ENCODE measurements at places on chromosomes 2 and 18.

DNA sequence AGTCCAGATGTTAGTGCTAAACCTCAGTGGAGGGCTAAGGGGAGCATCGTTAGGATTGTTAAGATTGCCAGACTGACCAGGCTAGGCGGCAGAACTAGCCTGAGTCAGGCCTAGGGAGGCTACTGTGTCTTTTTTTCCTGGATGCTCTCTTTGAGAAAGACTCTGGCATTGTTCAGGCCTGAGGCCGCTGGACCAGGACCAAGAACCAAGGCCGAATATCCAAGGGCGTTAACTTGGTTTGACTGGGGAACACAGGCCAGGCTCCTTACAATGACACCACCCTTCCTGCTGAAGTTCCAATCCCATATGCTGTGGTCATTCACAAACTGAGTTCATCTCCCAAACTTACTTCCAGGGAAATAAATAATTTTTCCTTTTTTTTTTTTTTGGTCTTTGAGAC, 10.6 kb downstream of the HTRA2 start:
- no peak for DNase-seq

DNA sequence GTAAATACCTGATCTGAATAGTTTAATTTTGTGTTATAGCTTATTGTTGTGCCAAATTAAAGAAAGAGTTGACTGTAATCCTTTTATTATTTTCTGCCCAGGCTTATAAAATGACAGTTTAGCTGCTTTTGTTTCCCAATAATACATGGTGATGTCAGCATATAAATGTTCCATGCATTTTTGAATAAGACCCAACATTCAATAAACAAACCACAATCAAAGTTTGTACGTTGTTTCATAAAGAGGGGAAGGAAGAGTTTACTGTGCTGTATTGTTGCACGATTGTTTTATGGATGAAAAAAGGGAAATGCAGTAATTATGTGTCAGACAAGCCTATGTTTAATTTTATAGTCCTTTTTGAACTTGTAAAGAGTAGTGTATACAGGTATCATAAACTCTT, 177.2 kb upstream of the SCN7A start:
- DNase-seq: no peak

DNA sequence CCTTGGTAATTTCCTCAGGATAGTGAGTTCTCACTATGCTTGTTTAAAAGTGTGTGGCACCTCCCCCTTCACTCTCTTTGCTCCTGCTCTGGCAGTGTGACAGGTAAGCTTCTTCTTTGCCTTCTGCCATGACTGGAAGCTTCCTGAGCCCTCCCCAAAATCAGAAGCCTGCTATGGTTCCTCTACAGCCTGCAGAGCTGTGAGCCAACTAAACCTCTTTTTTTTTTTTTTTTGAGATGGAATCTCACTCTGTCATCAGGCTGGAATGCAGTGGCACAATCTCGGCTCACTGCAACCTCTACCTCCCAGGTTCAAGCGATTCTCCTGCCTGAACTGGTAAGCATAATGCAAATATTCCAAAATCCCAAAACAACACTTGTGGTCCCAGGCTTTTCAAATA, 80.0 kb downstream of the SOWAHC start:
- DNase-seq: no peak

- no peak for DNase-seq
These were observed 292.0 kb downstream of the ASXL3 start for GRCh38 chr18:33870059-33870458.

GRCh38 chr2:48905696-48906095, 150.2 kb upstream of the LHCGR start:
- DNase-seq: no peak

DNA sequence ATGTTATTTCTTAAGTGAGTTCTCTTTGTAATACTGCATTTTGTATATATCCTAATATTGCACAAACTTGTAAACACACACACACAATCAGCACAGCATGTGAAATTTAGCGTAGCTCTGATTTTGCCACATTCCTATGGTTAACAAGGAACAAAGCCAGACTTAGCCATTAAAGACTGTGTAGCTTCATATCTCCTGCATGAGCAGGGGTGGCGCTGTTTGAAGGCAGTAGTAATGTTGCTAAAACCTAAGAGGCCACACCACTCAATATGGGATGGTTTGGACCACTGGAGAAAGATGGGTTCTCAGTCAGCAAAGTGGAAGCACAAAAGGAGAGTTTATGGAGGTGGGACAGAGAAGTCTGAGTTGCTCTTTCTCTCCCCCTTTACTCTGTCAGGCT, 61.1 kb upstream of the RND3 start:
- no peak for DNase-seq

- peak; percentile 32 for DNase-seq
These were observed 251.3 kb downstream of the ANAPC1 start for GRCh38 chr2:111632661-111633060.

DNA sequence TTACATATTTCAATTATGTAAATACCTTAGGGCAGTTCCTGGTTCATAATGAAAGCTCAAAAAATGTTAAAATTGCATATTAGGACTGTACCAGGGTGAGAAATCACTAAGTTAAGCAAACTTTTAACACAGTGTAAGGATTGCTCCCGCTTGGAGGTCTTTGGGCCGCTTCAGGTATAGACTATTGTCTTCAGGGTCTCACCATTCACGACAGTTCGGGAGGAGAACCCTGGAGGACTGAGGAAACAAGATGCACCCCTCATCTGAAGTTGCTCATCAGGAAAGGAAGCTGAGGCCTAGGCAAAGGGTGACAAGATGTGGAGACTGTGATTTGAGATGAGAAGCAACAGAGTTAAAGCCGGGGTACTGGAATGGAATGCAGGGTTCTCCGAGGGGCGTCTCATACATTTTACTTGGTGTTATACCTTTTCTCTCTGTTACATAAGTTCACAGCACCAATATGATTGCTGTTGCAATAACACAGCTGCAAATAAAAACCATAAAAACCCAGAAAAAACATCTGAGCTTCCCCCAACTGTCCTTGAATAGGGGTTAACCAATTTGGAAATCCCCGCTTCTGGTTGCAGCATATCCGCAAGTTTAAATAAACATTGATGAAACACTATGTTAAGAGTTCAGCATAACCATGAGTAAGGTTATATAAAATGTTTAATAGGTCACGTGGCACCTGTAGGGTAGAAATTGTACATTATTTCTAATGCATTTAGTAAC, 40.1 kb downstream of the FBXO48 start:
- peak; percentile 79 for DNase-seq

DNA sequence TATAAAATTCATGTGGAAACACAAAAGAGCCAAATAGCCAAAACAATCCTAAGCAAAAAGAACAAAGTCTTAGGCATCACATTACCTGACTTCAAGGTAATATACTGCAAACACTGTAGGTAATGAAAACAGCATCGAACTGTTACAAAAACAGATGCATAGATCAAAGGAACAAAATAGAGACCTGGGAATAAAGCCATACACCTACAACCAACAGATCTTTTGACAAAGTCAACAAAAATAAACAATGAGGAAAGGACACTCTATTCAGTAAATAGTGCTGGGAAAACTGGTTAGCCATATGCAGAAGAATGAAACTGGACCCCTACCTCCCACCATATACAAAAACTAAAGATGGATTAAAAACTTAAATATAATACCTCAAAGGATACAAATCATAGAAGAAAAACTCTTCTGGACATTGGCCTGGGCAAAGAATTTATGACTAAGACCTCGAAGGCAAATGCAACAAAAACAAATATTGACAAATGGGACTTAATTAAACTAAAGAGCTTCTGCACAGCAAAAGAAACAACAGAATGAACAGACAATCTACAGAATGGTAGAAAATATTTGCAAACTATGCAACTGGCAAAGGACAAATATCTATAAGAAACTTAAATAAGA, 218.0 kb downstream of the PHLPP1 start:
- DNase-seq: no peak

DNA sequence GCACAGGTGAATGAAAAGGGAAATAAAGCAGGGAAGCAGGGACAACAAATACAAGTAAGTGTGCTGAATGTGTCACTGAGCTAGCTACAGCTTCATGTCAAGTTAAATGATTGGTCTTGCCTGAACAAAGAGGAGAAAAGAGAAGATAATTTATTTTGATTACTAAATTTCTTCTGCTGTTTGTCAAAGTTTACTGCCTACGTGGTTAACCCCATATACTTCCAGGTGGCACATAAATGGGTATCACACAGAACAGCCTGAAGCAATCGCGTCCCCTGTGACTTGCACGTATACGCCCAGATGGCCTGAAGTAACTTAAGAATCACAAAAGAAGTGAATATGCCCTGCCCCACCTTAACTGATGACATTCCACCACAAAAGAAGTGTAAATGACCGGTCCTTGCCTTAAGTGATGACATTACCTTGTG, 434.2 kb downstream of the LRRTM4 start:
- no peak for DNase-seq

- DNase-seq: no peak
These were observed 394.2 kb downstream of the CLIP4 start for GRCh38 chr2:29509397-29509796.

GRCh38 chr18:22742409-22742808, 190.7 kb upstream of the RBBP8 start:
- DNase-seq: no peak

DNA sequence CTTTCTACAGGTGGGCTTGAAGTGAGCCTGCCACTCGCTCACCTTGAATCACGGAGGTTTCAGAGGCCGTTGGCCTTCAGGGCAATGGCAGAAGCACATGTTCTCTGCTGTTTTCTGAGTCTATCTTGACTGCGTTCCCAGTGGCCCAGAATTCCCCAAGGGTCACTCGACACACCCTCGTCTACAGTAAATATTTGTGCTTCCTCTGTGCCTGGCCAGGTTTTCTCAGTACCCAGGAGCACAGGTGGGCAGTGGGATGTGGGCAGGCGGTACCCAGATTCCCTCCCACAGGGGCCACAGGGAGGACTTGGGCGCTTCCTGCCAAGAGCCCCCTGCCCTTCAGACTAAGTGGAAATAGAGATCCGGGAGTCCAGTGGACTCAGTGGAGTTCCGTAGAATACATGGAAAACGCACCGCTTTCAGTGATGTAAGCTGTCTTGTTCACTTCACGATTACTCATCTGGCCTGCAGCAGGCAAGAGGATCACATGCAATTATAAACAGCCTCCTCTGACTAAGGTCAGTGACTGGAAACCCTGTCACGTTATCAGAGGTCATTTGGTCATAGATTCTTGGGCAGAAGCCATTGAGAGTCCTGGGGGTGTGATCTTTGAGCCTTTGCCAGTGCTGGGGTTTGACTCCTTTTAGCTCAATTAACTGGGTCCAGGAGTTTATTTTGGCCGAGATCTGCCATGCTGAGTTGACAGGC, 179.8 kb downstream of the NEDD4L start:
- no peak for DNase-seq

DNA sequence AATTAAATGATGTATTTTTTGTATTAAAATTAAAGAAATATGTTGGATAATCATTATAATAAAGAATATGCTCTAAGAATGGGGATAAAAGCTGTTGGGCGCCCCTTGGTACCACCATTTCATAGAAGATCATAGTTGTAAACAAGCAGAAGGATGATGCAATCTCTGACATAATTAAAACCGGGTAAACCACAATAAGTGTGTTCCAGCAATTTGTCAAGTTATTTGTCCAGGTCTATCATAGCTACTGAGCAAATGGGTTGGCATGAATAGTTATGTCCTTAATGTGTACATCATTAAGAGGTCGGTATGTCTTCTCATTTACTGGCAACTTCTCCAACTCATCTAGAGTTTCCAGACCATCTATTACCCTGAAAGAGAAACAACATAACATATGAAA, 6.7 kb upstream of the CLK1 start:
- no peak for DNase-seq

DNA sequence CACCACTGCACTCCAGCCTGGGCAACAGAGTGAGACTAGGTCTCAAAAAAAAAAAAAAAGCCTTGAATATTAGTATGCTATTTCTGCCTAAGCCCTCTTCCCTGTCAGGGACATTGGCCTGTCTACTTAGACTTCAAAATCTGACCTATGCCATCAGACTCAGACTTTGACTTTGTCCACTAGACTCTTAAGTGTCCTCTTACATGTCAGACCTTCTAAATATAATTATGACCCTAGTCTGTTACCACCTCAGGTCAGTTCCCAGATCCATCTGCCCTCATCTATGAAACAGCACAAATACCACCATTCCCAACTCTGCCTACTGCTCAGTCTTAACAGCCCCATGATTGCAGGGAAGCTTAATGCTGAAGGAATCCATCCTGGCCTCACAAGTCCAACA, 244.6 kb downstream of the ZEB2 start:
- no peak for DNase-seq

- no peak for DNase-seq
These were observed 35.4 kb downstream of the HJURP start for GRCh38 chr2:233818639-233819621.

DNA sequence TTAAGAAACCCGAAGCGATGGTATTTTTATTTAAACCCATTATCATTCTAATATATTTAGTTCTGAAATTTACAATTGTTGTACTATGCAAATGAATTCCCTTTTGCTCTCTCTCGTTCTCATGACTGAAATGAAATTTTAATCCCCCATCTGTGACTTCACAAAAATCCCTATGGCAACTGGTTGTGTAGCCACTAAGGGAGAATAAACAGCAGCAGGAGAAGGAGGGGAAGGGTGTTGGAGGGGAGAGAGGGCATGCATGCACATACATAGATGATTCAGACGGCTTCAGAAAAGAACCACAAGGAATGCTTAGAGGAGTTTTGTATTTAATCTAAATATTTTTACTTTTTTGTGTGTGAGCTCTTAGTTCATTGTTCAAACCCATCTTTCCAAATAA, 36.8 kb downstream of the CPS1 start:
- no peak for DNase-seq

GRCh38 chr2:134550566-134551164, 168.1 kb downstream of the TMEM163 start:
- no peak for DNase-seq

DNA sequence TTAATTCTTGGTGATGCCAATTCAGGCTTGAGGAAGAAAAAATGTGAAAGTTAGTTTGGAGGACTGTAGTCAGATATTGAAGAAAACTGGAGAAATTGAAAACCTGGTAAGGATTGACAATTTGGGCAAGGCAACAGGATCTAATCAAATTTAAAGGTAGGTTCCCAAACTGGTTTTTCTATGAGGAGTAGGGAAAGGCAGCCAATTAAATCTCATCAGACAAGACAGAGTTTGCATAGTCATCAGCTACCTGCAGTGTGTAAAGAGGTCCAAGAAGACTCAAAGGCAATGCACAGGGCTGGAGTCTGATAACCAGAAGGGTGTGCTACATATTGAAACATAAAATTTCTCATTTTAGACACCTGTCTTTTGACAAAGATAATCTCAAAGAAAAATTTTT, 16.0 kb upstream of the CAB39 start:
- no peak for DNase-seq

DNA sequence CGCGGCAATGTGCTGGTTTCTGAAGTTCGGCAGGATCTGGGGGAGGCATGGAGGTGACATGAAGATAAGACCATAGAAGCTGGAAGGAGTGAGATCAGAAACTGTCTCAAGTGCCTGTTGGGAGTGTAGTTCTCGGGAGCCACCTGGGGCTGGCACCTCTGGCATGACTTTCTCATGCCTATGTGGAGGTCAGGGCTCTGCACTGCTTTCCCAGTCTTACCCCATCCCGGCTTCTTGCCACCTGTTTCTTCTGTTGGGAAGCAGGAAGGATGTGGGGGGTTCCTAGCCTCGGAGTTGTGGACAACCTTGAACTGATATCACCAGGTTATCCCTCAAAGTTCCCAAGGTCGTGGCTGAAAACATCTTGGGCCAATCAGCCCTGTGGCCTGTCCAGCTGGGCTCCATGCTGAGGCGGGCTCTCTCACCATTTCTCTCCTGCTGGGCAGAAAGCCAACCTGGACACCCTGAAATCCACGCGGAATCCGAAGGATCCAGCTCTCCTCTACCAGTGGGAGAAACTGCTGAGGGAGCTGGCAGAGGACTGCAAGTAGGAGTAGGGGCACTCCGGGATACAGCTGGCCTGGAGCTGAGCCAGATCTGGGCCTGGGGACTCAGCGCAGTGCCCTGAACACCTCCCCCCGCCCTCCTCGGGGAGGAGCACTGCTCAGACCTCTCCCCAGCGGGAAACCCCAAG, 42.5 kb downstream of the FER1L5 start:
- no peak for DNase-seq
